ENCODE measurements at places on chromosomes 12 and 14. TPM values are rescaled to one million over a fixed set of nuclear protein-coding genes. Genes with fewer than 3 reads are reported as not detected.

The PYGL gene
- 23.8 TPM for total RNA-seq

The TCL1B gene
- total RNA-seq = not detected

The TMEM30B gene
- 1.7 TPM for total RNA-seq

- no peak for ATAC-seq
Observed at GRCh38 chr12:21678959-21679358, 21.3 kb upstream of the LDHB start.

DNA sequence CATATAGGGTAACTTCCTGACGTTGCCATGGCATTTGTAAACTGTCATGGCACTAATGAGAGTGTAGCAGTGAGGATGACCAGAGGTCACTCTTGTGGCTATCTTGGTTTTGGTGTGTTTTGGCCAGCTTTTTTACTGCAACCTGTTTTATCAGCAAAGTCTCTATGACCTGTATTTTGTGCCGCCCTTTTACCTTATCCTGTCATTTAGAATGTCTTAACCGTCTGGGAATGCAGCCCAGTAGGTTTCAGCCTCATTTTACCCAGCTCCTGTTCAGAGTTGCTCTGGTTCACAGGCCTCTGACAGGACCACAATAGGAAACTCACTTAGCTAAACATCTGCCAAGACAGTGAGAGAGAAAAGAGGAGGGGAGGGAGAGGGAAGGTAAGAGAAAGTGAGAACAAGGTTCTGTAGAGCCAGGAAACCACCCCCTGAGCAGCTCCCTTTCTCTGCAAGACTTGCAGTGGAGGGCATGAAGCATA lies 64.8 kb upstream of the PLEKHG3 start:
- no peak for ATAC-seq

GRCh38 chr14:105135700-105136395 lies 32.7 kb downstream of the JAG2 start:
- ATAC-seq = no peak

GRCh38 chr12:101850199-101850598 lies 19.4 kb upstream of the GNPTAB start:
- ATAC-seq = no peak
